ENCODE measurements at places on chromosomes 4 and X.

- peak; percentile 50 for DNase-seq
These were observed at the start of gene GRIPAP1 for GRCh38 chrX:49002091-49002935. Gene GRIPAP1, minus strand, starts transcription at chrX:49002264. Its CDS starts 35 bp downstream, at chrX:49002229.

GRCh38 chr4:88070031-88070430 is 62.6 kb downstream of the PKD2 start:
- DNase-seq, result no peak

DNA sequence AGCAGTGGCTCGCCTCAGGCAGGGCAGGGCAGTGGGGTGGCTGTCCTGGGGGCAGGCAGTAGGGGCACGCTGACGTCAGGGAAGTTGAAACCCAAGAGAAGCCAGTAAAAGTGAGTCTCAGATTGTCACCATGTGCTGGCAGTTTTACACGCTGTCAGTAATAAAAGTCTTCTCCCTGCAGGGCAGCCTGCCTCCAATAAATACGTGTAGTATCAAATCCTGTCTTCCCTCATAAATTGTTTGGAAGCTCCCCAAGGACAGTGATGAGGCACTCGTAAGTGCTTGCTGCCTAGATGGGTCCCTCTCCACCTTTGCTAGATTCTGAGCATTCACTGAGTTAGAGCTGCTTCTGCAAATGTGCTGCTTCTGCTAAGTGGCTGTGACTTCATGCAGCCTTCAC is 60.8 kb upstream of the MSANTD1 start:
- DNase-seq, result no peak

DNA sequence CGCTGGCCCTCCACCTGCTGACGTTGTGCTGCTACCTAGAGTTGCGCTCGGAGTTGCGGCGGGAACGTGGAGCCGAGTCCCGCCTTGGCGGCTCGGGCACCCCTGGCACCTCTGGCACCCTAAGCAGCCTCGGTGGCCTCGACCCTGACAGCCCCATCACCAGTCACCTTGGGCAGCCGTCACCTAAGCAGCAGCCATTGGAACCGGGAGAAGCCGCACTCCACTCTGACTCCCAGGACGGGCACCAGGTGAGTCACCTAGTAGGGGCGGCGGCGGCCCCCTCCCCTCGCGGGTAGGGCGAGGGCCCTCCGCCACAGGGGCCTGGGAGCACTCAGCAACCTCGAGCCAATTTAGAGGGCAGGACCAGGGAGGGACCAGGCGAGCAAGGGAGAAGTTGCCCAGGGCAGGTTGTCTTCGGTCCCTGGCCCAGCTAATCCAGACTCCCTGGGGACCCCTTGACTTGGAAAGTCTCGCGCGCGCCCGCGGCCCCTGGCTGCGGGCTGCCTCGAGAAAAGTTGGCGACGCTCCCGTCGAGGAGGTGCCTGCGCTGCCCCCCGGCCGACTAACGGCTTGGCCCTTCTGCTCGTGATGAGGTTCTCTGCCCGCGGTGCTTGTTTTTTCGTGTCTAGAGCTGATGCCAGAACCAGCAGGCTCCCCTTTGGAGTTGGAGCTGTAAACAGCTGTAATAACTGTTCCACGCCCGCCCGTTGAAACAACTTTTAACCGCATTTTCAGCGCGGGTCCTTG is 717 bp downstream of the EDA start:
- no peak for DNase-seq

GRCh38 chr4:123248085-123248659 is 148.4 kb upstream of the SPRY1 start:
- no peak for DNase-seq

DNA sequence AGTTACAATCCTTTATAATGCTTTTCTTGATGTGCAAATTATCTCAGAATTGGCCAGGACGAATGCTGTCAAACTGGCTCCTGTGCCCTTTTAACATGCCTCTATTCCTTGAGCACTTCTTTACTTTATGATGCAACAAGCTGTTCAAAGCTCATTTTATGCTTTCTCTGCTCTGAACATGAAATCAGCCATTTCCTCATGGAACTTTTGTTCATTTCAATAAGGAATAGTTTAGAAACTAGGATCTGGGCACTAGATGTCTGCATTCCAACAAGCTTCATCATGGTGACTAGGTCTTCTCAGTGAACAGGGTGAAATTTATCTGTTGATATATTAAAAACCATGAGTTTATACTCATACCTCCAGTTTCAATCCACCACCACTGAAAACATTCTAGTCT is 87.3 kb upstream of the TEX13A start:
- DNase-seq, result no peak

- no peak for DNase-seq
These were observed 50.3 kb downstream of the MAML3 start for GRCh38 chr4:140103676-140104075.

DNA sequence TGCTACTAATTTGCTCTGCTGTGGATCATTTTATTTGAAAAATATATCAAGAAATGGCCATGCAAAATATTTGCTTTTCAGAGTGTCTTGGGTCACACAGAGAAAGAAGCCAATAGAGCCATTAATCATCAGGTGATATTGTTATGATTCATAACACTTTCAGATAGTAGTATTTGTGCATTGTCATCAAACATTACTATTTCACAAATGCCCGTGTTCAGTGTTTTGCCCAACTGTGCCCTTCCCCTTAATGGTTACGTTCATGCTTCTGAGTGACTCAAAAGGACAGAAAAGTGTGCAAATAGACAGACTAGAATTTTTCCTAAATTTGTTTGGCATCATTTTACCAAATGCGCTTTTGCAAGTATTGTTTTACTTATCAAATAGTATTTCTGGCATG is 46.5 kb downstream of the PHOX2B start:
- DNase-seq, result no peak

GRCh38 chrX:111006116-111006515 is 89.9 kb upstream of the PAK3 start:
- DNase-seq, result no peak

DNA sequence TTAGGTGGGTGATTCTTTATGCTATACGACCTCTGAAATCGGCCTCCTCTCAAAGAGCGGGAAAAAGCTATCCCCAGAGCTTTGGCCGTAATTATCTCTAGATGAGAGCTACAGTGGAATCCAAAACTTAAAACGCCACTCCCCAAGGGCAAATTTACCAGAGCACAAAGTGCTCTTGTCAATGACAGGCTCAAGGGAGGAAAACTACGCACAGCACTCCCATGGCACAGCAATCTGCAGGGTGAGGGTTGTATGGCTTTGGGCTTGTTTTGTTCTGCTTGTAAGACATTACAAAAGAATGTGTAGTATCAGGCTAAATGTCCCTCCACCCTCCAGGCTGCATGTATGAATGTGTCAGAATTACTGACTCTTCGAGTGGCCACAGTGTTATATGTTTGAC is 44.0 kb downstream of the ARHGEF6 start:
- DNase-seq, result no peak
